GM12864 (cell line): ENCODE measurements at places on chromosomes 1 and 21.

GRCh38 chr1:29620631-29621030, 384.3 kb downstream of the PTPRU start:
- no peak for DNase-seq

- DNase-seq = no peak
These were observed 45.7 kb downstream of the CAPZB start for GRCh38 chr1:19439464-19440171.

DNA sequence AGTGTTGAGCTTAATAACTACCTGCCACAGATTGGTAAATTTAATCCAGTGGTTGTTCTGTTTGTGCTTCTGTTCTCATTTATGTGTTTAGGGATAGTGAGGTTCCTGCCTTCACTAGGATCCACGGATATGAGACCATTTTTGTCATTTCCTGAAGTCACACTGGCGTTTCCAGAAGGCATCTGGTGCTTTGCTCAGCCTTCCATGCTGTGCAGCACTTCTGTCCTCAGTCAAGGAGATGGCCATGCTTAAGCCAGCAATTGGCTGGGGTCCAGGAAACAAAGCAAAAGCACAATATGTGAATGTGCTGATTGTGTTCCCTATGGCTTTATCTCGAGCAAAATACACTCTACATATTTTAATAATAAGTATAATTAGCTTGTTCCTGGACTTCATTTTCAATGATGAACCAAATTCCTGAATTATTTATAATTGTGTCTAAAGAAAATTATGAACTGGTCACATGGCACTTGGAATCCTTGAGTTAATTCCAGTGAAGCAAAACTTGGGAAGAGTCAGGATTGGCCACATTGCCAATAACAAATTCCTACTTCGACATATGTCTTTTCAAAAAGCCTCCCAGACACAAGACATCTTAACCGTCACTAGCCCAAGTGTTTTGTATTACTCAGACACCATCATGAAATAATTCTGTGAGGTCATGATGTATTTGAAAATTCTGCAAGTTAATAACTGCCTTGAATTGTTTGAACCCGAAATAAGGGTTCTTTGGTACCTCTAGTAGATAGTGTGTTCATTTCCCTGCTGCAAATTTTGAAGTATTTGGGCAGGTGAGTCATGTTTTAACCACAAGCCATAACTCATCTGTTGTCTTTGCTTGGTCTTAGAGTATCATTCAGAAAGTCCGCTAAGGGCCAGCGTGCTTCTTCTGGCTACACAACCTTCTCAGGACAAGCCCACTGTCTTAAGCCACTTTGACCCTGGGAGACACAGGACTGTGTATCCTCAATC, 412.4 kb downstream of the DISC1 start:
- no peak for DNase-seq

- no peak for DNase-seq
These were observed 36.5 kb downstream of the PTPN14 start for GRCh38 chr1:214514819-214515383.

- DNase-seq = no peak
These were observed 5.8 kb upstream of the EPS8L3 start for GRCh38 chr1:109769330-109770078.

GRCh38 chr21:36904093-36904666, 62.3 kb downstream of the HLCS start:
- no peak for DNase-seq

DNA sequence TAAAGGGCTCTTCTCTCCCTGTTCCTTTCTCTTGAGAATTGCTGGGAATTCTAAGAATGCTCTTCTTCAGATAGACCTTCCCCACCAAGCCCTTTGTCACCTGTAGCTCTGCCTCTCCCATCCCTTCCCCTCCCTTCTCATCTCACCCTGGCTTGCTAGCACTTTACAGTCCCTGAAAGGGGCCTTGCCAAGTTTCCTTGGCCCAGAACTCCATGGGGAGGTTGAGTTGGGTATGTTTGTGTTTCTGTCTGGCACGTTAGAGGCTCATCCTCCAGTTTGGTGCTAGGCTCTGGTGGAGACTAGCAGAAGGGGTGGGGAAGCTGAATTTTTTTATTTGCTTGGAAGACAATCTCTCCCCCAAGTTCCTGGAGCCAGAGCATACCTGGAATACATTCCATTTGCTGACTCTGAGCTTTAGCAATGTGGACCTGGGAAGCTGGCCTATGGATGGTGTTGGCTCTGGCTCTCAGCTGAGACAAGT, 4.9 kb downstream of the CGN start:
- DNase-seq = no peak

GRCh38 chr1:160365325-160365724, 1.5 kb upstream of the NHLH1 start:
- no peak for DNase-seq

DNA sequence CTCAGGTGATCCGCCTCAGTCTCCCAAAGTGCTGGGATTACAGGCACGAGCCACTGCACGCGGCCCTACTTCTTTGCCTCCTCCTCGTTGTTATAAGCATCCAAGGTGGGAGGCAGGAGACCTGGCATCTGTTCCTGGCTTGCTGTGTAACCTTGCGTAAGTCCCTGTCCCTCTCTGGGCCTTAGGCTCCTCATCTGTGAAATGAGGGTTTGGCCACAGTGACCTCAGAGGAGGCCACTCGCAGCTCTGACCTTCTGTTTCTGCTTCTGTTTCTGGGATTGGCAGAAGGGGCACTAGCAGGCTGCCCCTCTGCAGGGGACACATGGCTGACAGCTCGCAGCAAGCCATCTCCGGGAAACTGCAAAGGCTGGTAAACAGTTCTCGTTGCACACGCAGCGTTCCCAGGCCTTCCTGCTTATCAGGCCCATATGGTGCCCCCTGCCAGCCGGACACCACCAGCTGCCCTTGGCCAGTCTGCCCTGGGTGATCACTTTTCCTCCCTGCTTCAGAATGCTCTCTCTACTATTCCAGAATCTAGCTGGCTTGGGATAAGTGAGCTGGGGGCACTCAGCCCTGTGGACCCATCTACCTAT, 2.6 kb upstream of the LDLRAP1 start:
- DNase-seq = no peak

- DNase-seq = no peak
These were observed 2.7 kb upstream of the PALMD start for GRCh38 chr1:99643021-99643779.

DNA sequence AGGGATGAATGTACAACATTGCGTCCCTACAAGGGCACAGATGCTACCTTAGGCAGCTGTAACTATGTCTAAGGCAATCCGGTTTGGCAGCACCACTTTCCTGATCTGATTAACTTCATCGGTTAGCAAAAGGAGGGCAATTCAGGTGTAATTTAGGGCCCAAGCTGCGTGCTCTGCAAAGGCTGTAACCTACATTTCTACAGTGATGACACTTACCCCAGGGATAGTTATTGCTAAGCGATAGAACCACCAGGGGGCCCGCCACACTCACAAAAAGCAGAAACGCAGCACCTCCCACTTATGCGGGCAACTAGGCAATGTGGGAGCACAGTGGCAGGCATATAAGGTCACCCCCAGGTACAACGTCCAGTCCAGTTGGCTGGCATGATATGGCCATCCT, 113.5 kb downstream of the GDAP2 start:
- no peak for DNase-seq

DNA sequence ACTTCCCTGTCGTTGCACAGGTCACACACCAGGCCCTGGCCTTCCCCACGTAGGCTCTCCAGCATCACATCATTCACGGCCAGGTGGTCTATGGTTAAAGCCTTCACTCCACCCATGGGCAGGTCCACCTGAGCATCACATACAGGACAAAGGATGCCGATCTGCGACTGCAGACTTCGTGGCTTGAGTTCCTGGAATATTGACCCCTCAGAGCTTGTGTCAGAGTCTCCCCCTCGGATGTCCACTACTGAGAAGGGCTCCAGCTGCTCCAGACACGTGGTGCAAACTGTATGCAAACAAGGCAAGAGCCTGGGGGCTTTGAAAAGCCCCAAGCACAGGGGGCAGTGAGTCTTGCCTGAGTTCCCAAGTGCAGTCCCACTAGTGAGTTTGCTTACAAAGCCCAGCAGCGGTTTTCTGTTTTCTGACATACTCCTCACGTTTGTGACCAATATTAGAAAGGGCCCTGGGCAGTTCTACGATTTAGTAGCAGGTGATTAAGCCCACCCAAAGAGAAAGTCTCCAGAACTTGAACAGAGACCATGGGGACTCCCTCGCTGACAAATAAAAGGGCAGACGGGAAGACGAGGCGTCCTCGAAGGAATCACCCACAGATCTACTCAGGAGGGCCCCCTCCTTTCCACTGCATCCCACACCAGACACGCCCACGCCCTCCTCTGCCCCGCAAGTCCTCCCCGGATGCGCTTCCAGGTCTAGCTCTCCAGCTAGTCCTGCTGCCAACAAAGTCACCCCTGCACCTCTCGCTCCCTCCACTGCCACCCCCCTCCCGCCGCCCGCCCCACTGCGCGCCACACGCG, 568 bp downstream of the TRIM45 start:
- no peak for DNase-seq

DNA sequence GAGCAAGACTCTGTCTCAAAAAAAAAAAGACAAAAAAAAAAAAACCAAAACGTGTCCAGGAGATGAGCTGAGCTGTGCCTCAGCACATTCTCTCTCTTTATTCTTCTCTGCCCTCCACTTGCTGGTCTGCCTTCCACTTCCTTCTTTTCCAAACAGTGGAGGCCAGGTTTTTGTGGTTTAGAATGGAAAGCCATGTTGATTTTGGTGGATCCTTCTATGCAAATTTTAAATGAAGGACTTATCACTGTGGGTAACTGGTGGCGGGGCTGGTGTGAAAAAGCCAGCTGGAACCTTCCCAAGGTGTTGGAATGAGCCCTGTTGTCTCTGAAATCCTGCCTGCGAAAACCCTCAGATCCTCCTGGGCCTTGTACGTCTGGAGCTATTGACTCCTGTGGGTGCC, 61.9 kb downstream of the PTPRU start:
- DNase-seq = no peak

DNA sequence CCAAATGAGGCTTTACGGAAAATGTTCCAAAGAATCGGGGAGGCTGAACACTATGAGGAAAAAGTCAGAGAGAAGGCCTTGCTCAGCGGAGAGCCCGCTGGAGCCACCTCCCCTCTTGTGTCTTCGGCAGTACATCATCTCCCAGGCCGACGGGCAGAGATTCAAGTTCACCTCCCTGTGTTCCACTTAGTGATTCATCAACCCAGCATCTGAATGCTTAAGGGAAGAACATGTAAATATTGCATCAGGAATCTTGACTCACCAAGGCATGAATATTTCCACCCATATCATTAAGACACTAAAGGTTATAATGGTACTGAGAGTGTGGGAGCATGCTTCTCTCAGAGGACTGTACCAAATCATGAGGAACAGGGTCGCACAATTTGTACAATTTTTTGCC, 172.5 kb downstream of the ST6GALNAC5 start:
- DNase-seq = no peak

DNA sequence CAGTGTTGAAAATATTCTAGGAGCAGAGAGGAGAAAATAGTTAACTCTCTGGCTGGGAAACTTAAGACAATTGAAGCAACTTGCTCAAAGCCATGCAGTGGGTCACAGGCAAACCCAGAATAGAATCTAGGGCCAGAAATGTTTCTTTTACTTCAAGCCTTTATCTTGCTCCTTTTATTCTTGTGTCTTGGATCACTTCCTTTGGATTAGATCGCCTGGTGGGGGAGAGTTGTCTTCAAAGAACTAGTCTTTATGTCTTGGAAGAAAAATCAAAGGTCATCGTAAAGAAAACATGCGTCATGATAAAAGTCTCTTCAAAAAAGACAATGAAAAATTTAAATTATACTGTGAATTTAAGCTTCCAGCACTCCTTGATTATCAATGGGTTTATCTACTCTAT, 493.6 kb upstream of the USP24 start:
- DNase-seq = no peak

DNA sequence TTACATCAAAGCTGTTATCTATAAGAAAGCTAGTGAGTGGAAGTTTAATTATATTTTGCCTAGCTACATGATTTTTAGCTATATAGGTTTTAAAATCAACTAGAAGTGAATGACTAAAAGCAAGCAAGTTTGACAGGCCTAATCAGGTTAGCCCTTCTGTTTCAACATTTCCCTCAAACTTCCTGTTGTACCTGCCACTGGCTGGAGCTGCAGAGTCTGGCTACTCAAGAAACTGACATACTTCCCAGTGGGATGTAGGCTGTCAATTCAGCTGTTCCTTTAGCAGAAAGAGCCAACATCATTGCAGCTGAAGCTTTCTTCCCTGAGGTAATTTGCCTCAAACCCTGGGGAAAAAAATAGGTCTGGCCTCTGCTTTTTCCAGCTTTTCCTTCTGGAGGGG, 87.1 kb upstream of the TNR start:
- DNase-seq = no peak

DNA sequence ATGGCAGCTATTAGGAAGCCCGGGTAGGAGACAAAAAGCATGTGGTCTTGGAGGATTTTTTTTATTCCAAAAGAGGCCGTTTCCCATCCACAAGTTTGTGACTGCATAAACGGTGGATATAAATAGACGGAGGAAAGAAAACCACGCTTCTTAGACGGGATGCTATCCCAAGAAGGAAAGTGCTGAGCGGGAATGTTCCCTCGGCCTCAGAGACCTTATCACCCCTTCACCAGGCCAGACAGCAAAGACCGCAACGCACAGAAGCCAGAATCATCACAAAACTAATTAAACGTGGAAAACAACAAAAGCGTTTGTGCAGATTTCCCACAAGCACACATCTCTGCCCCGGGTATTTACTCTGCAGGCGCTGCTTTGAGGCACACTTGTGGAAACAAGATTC, 43.2 kb downstream of the HLCS start:
- no peak for DNase-seq

GRCh38 chr21:37870221-37870620, 46.0 kb downstream of the KCNJ6 start:
- DNase-seq = no peak

- no peak for DNase-seq
These were observed 117.4 kb downstream of the NGF start for GRCh38 chr1:115220340-115221270.

GRCh38 chr1:216705676-216706075, 17.6 kb downstream of the ESRRG start:
- DNase-seq = no peak

GRCh38 chr1:94104776-94105580, 16.0 kb downstream of the ABCA4 start:
- DNase-seq = no peak

DNA sequence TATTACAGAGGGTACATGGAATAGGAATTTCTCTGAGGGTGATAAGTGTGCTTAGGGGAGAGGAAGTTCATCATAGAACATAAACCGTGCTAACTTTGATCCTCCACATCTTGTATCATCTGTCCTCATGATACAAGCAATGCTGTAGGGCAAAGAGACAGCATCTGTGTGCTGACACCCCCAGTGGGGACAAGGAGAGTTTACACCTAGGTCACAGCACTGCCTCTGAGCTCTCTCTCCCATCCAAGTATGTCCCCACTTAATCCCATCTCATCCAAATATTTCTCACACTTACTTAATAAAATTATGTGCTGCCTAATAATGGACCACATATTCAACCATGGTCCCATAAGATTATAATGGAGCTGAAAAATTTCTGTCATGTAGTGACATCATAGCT, 4.3 kb upstream of the TEDDM1 start:
- DNase-seq = no peak

GRCh38 chr1:209076688-209077087, 506.8 kb upstream of the CAMK1G start:
- DNase-seq = no peak
